ENCODE measurements at places on chromosomes 7 and 10.

DNA sequence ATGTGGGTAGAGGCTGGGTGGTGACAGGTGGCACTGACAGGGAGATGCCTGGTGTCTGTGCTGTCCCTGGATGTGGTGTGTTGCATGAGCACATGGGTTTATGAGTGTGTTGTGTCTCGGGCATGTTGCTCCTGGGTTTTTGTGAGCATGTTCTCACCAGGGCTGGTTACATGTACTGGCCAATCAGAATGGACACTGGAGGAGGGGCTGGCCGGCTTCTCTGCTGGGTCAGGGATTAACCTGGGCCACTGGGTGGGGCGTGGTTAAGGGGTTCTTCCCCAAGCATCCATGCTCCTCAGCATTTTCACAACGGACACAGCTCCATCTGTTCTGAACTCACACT lies 20.8 kb upstream of the VOPP1 start:
- H3K27ac ChIP-seq, result no peak overlapping the region
- DNase-seq, result no peak
- H3K4me1 ChIP-seq, result no peaks in the 10 kb centered on the region
- no peak overlapping the region for H3K4me3 ChIP-seq
- H3K36me3 ChIP-seq, result no peaks in the 10 kb centered on the region

DNA sequence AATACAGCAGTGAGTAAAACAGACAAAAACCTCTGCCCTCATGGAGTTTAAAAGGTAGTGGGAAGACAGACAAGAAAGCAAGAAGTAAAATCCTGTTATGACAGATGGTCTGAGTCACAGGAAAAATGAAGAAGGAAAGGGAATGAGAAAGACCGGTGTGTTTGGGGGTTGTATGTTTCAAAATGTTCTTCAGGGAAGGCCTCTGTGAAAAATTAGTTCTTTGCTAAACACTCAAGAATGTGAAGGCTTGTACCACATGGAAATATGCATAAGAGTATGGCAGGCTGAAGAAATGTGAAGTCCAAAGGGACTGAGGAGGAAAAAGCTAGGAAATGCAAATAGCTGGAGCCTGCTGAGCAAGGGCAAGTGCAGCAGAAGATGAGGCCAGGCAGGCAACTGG lies 315.9 kb upstream of the SEMA3A start:
- no peak overlapping the region for H3K4me3 ChIP-seq
- no peaks in the 10 kb centered on the region for H3K4me1 ChIP-seq
- DNase-seq, result no peak

GRCh38 chr10:8026349-8027259 lies 27.9 kb upstream of the GATA3 start:
- H3K4me3 ChIP-seq, result no peak overlapping the region
- no peak for DNase-seq
- no peaks in the 10 kb centered on the region for H3K4me1 ChIP-seq
- H3K36me3 ChIP-seq, result no peaks in the 10 kb centered on the region

DNA sequence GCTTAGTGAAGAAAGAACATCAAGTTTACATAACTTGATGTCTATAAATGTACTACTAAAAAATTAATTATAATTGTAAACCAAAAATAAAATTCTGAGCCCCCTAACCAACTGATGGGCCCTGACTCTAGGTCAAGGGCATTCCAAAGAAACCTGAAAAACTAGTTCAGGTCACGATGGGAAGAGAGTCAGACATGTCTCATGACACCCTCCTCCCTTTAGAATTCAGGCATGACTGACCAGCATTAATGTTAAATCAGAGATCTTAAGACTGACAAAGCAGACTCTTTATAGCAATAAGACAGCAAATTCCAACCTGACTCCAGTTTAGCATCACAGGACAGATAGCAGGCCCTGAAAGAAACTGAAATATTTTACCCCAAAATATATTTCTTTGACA lies 21.6 kb upstream of the OTUD1 start:
- no peak for DNase-seq
- H3K27ac ChIP-seq, result no peak overlapping the region

GRCh38 chr7:141073641-141074161 lies at the start of gene TMEM178B:
TMEM178B (plus strand) TSS chr7:141074064.
- peaks cover 35% of the 10 kb centered on the region for H3K27me3 ChIP-seq
- DNase-seq, result peak; percentile 14
- peak within 1 kb of the TSS; percentile 24 for H3K4me3 ChIP-seq
- H3K27ac ChIP-seq, result no peak within 1 kb of the TSS
- no peaks in the 10 kb centered on the region for H3K36me3 ChIP-seq

- no peaks in the 10 kb centered on the region for H3K4me1 ChIP-seq
- no peaks in the 10 kb centered on the region for H3K36me3 ChIP-seq
- peak; percentile 52 for DNase-seq
These were observed 551.7 kb downstream of the GRM8 start for GRCh38 chr7:126700807-126701604.

DNA sequence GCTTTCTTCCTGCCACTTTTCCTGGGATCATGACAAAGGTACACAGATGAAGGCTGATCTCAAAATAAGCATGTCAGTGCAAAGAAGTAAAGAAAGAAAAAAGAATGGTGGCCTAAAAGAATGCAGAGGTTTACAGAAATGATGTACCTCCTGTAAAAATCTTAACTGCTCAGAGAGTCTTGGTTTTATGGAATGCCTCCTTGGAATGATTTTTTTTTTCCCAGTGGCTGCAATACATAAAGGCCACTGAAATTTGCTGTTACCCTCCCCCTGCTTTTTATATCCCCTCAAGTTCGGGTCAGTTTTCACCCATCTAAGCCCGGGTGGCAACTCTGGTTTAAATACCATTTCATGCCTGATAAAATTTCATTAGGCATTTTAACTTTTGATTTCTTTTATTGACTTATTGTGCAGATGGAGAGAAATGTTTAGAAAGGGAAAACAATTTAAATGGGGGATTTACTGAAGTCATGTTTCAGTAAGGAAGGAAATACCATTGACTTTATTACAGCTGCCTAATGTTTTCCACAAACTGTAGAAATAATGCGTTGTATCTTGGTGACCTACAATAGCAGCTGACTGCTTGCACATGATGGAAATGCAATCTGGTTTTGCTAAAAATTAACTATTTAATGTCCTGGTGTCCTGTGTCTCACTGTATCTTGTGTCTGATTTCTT lies 102.5 kb downstream of the SAMD9 start:
- H3K4me3 ChIP-seq, result no peak overlapping the region
- H3K4me1 ChIP-seq, result no peaks in the 10 kb centered on the region

GRCh38 chr7:137934176-137934826 lies 67.6 kb downstream of the CREB3L2 start:
- H3K4me3 ChIP-seq, result peak overlapping the region; percentile 52
- no peaks in the 10 kb centered on the region for H3K27me3 ChIP-seq
- H3K4me1 ChIP-seq, result peaks cover 25% of the 10 kb centered on the region
- no peaks in the 10 kb centered on the region for H3K36me3 ChIP-seq
- H3K27ac ChIP-seq, result peak overlapping the region; percentile 91
- no peak for DNase-seq

GRCh38 chr10:78260141-78260540 lies 226.5 kb downstream of the RPS24 start:
- H3K27me3 ChIP-seq, result no peaks in the 10 kb centered on the region
- H3K27ac ChIP-seq, result no peak overlapping the region
- no peaks in the 10 kb centered on the region for H3K36me3 ChIP-seq

- H3K4me1 ChIP-seq, result peaks cover 11% of the 10 kb centered on the region
- peaks cover 12% of the 10 kb centered on the region for H3K27me3 ChIP-seq
- no peak for DNase-seq
- H3K27ac ChIP-seq, result no peak overlapping the region
- H3K36me3 ChIP-seq, result no peaks in the 10 kb centered on the region
These were observed 37.2 kb downstream of the IMMP2L start for GRCh38 chr7:111525100-111525499.

DNA sequence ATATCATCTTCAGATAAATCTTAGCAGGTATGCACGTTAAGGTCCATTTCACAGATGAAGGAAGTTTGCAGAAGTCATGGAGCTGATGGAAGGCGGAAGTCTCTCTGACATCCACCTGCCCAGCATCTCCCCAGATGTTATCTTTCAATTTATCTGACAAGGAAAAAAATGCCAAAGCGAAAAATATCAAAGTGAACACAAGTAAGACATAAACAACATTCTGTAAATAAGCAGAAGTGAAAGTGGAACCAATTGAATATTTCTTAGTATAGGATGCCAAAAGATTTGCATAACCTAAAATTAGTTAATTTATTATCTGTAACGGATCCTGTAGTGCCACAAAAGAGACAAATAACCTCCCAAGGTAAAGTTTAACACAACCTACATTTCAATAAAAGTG lies 73.6 kb upstream of the NEBL start:
- no peaks in the 10 kb centered on the region for H3K4me1 ChIP-seq
- DNase-seq, result no peak
- H3K27ac ChIP-seq, result no peak overlapping the region
- H3K27me3 ChIP-seq, result no peaks in the 10 kb centered on the region
- H3K4me3 ChIP-seq, result no peak overlapping the region
- no peaks in the 10 kb centered on the region for H3K36me3 ChIP-seq

- H3K36me3 ChIP-seq, result no peaks in the 10 kb centered on the region
- H3K27ac ChIP-seq, result no peak overlapping the region
- H3K27me3 ChIP-seq, result no peaks in the 10 kb centered on the region
- no peaks in the 10 kb centered on the region for H3K4me1 ChIP-seq
- no peak overlapping the region for H3K4me3 ChIP-seq
These were observed 340.2 kb downstream of the THSD7A start for GRCh38 chr7:11491811-11492210.

DNA sequence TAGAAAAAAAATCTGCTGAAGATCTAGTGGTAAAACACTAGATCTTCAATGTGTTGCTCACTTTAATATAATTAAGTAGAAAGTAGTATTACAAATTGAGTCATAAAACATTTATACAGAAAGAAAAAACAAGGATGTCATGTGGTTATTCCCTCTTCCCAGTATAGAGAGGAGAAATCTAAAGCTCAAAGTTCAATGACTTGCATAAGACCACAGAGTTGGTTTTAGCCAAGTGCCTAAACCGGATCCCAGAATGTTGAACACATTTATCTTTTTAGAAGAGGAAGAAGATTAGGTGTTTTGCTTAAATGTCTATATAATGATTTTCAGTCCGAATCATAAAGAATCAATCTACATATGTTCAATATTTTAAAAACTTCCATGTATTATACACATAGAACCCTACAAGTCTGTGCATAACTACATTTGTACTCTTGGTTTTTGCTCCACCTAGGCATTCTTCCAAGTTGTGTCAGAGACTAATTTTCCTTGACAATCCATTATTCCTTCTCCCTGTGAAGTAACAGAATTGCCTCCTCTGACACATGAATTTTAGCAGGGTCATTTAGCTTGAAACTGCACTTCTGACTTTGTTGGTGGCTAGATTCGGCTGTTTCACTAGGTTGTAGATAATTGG lies 389.2 kb downstream of the MAGI2 start:
- H3K4me1 ChIP-seq, result no peaks in the 10 kb centered on the region
- H3K27ac ChIP-seq, result no peak overlapping the region
- DNase-seq, result no peak
- no peak overlapping the region for H3K4me3 ChIP-seq
- no peaks in the 10 kb centered on the region for H3K27me3 ChIP-seq
- no peaks in the 10 kb centered on the region for H3K36me3 ChIP-seq

- no peak overlapping the region for H3K4me3 ChIP-seq
- no peak overlapping the region for H3K27ac ChIP-seq
- no peaks in the 10 kb centered on the region for H3K27me3 ChIP-seq
- no peaks in the 10 kb centered on the region for H3K36me3 ChIP-seq
These were observed 298.2 kb downstream of the FRMD4A start for GRCh38 chr10:14032406-14032998.

- no peak overlapping the region for H3K4me3 ChIP-seq
- DNase-seq, result no peak
- no peaks in the 10 kb centered on the region for H3K4me1 ChIP-seq
These were observed 25.0 kb downstream of the ZDHHC6 start for GRCh38 chr10:112421731-112422130.

DNA sequence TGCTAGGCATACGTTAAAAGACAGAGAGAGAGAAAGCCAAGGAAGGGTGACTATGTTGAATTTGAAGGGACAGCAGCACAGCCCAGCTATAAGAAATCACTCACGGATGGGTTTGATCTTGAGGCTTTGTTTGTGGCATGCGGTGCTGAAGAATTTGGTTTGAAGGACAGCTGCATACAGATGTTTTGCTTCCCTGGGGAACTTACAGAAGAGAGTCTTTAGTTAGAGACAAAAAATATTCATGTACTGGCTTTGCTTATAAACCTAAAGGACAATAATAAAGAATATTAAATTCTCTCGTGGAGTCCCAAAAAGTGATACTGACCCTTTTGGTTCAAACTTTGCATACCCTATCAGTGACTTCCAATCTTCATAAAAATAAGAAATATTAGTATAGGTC lies 491.4 kb downstream of the NEBL start:
- H3K36me3 ChIP-seq, result no peaks in the 10 kb centered on the region
- H3K27ac ChIP-seq, result no peak overlapping the region
- no peaks in the 10 kb centered on the region for H3K27me3 ChIP-seq
- no peak overlapping the region for H3K4me3 ChIP-seq
- DNase-seq, result no peak
- no peaks in the 10 kb centered on the region for H3K4me1 ChIP-seq

- no peak for DNase-seq
- H3K27ac ChIP-seq, result no peak overlapping the region
- no peak overlapping the region for H3K4me3 ChIP-seq
- H3K4me1 ChIP-seq, result no peaks in the 10 kb centered on the region
- H3K27me3 ChIP-seq, result no peaks in the 10 kb centered on the region
These were observed 198.2 kb upstream of the FOXK1 start for GRCh38 chr7:4483851-4484250.

GRCh38 chr10:19658622-19659233 lies 157.5 kb upstream of the PLXDC2 start:
- no peaks in the 10 kb centered on the region for H3K36me3 ChIP-seq
- no peak overlapping the region for H3K27ac ChIP-seq
- H3K4me1 ChIP-seq, result no peaks in the 10 kb centered on the region
- no peak for DNase-seq
- H3K27me3 ChIP-seq, result no peaks in the 10 kb centered on the region

GRCh38 chr10:103811463-103811862 lies 43.9 kb downstream of the SH3PXD2A start:
- no peak overlapping the region for H3K27ac ChIP-seq
- H3K36me3 ChIP-seq, result no peaks in the 10 kb centered on the region
- no peak overlapping the region for H3K4me3 ChIP-seq
- no peaks in the 10 kb centered on the region for H3K4me1 ChIP-seq

GRCh38 chr10:84706875-84707274 lies 378.5 kb downstream of the CCSER2 start:
- no peaks in the 10 kb centered on the region for H3K36me3 ChIP-seq
- no peak for DNase-seq
- no peaks in the 10 kb centered on the region for H3K4me1 ChIP-seq
- no peak overlapping the region for H3K4me3 ChIP-seq
- no peak overlapping the region for H3K27ac ChIP-seq
- no peaks in the 10 kb centered on the region for H3K27me3 ChIP-seq

GRCh38 chr10:35386594-35387174 lies 50.4 kb downstream of the CCNY start:
- no peaks in the 10 kb centered on the region for H3K4me1 ChIP-seq
- H3K4me3 ChIP-seq, result no peak overlapping the region
- H3K27ac ChIP-seq, result no peak overlapping the region
- DNase-seq, result no peak
- H3K27me3 ChIP-seq, result no peaks in the 10 kb centered on the region

Measured in natural killer cell (primary cell).